Coronary artery (tissue), 2 donors: ENCODE measurements at places on chromosomes 2 and 18.

- no peak for DNase-seq
Measured at GRCh38 chr2:136025057-136025973, 39.9 kb upstream of the DARS1 start.

- DNase-seq, result no peak
Measured at GRCh38 chr2:222819722-222820333, 41.0 kb upstream of the ACSL3 start.

GRCh38 chr2:220586980-220587530 is 959.6 kb downstream of the SLC4A3 start:
- DNase-seq, result no peak

- no peak for DNase-seq
Measured at GRCh38 chr2:120226316-120226715, 3.1 kb upstream of the TMEM185B start.

- no peak for DNase-seq
Measured at GRCh38 chr2:10790228-10790973, 22.2 kb downstream of the PDIA6 start.

DNA sequence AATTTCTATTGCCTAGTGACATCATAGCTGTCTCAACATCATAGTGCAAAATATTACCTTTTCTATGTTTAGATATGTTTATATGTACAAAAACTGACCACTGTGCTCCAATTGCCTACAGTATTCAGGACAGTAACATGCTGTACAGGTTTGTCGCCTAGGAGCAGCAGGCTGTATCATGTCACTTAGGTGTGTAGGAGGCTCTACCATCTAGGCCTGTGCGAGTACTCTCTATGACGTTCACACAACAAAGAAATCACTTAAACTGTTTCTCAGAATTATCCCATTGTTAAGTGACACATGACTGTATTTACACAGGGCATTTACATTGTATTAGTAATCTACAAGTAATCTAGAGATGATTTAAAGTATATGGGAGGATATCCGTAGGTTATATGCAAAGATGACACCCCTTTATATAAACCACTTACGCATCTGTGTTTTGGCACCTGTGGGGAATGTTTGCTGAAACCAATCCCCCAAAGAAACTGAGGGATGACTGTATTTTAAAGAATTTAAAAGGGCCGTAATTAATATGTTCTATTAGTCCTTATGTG is 24.7 kb downstream of the IL1R2 start:
- no peak for DNase-seq

DNA sequence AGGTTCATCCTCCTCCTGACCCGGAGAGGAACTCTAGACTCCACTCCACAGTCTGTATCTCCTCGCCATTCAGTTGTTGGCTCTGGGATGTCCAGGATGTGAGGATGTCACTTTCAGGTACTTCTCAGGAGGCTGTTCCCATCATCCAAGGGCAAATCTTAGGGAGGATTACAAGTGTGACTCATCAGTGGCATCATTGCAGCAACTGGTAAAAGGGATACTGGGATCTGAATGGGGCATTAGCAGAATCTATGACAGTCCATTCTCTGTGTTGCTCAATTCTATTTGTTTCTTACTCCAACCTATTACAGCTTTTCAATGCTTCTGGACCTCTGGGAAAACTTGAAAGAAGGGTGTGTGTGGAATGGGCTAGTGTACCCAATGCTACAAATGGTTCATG is 81.5 kb upstream of the FN1 start:
- no peak for DNase-seq

DNA sequence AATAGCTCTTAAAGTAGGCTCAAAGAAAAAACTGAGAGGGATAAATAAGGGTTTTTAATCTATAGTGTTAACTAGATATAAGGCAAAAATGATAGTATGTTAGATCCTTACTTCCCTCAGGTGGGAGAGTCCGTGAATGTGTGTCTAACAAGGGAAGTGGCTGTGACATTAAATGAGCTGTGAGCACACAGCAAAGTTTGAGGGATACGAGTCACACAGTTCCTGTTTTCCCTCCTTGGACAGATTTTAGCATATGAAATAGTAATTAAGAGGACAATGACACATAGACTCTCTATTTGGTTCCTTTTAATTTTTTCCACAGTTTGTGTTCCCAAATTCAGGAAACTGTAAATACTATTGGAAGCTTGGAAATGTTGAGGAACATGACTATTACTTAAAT is 148.4 kb upstream of the CAVIN2 start:
- DNase-seq, result no peak

DNA sequence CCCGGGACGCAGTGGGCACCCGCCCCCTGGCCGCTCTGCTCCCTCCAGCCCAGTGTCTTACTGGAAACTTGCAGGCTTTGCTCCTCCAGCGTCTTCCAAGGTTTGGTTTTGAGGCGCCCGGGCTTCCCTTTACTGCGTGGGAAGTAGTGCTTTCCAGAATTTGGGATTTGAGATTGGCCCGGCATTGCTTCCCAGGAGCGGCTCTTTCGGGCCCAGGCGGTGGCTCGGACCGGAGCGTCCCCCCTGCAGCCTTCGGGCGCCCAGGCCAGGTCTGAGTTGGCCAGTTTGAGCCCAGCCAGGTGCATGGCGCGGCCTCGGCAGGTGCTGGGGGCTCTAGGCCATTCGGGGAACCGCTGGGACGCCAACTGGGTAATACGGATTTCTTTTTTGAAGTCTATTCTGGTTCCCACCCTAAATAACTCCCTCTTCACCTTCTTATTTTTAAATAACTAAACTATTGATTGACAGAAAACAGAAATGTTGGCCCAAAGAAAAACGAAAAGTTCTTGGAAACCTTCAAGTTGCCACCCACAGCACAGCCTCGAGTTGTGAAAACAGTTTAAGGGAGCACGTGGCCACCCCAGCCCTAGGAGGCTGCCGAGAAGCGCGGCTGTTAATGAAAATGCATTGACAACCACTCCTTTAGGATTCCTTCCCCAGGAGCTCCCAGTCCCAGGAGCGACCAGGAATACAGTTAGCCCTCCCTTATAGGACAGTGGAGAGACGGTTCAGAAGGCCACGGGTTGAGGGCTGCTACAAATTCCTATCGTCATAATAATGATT is 766 bp downstream of the SNTG2 start:
- DNase-seq, result no peak

- DNase-seq, result no peak
Measured at GRCh38 chr2:73762571-73762970, 17.3 kb downstream of the DUSP11 start.

- DNase-seq, result no peak
Measured at GRCh38 chr2:1835581-1836201, 91.4 kb upstream of the PXDN start.

- no peak for DNase-seq
Measured at GRCh38 chr2:220940646-220941045, 631.5 kb downstream of the EPHA4 start.

- DNase-seq, result no peak
Measured at GRCh38 chr18:38801640-38802039, 1236.0 kb upstream of the CELF4 start.

GRCh38 chr18:35050028-35050546 is 8.9 kb downstream of the MAPRE2 start:
- no peak for DNase-seq

GRCh38 chr2:62150597-62151305 is 45.2 kb upstream of the B3GNT2 start:
- DNase-seq, result no peak

GRCh38 chr18:35038881-35039491 is 2.2 kb upstream of the MAPRE2 start:
- no peak for DNase-seq

- no peak for DNase-seq
Measured at GRCh38 chr2:75518638-75519465, 41.9 kb downstream of the EVA1A start.

GRCh38 chr2:235508371-235509160 is 14.7 kb downstream of the AGAP1 start:
- no peak for DNase-seq

DNA sequence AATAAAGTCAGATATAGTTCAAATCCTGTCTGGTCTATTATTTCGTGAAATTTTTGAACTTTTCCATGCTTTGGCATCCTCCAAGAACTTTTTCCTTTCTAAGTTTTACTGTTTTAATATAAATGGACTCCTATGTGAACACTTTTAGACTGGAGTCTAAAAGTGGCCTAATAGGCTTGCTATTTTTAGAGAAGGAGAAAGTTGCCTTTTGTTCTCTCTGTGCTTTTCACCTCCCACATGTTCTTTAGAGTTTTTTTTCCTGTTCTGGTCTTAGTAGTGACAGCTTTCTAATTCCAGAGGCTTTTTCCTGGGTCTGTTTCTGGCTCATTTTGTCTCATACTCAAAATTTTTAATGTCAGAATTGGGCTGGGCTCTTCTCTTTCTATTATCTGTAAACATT is 72.2 kb downstream of the ADAM23 start:
- no peak for DNase-seq

GRCh38 chr2:161382747-161383146 is 33.4 kb upstream of the TBR1 start:
- DNase-seq, result no peak

DNA sequence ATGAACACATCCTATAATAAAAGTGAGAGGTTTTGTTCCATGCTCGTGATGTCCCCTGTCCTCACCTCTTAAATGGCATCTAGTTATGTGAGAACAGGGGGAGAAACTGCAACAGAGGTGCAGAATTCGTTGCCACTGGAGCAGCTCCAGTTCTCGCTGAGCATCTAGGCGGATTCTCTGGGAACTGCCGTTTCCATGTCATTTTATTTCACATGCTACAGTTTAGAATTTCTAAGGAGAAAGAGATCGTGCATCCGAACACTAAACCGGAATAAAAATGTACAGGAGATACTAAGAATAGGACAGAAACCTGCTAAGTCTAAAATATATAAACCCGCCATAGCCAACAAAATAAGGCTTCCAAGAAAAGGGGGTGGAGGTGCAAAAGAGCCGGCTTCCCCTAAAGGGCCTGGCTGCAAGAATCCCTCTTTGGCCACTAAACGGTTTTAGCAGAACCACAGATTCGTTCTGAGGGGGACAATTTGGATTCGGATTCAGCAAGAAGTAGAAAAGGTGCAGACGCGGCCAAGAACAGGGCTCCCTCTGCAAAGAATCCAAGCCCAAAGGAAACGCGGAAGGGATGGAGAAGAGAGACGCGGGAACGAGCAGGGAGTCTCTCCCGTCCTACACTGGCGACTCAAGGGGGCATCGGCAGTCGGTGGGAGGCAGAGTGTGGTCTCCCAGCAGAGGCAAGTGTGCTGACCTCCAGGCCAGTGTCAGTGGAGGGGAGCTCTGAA is 1.3 kb downstream of the TMEM163 start:
- no peak for DNase-seq

- no peak for DNase-seq
Measured at GRCh38 chr18:45456090-45457021, 158.9 kb upstream of the SLC14A2 start.

GRCh38 chr2:218217360-218218267 is 625 bp downstream of the ARPC2 start:
- peak; percentile 80 for DNase-seq

GRCh38 chr2:236892721-236893120 is 193.0 kb upstream of the COPS8 start:
- DNase-seq, result no peak

DNA sequence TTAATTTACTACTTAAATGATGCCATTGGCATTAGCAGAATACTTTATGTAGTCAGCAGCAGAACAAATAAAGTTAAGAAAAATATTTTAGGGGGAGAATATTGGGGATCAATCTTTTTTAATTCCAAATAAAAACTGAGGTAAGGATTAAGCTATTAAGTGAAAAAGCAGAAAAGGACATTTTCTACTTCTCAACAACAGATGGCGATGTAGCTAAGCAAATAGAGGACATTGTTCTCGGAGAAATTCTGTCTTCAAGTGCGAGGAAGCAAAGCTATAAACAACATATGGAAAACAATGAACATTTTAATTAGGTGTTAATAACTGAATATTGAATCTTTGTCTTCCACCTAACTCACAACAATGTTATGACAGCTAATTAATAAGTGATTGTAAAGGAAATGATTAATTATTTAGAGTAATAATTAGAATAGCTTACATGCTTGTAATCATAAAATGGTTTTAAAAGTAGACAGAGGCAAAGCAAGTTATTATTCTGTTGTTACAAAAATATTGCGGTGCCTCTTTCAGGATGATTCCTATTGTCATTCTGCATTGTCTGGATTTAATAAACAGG is 32.9 kb upstream of the CCDC93 start:
- no peak for DNase-seq

DNA sequence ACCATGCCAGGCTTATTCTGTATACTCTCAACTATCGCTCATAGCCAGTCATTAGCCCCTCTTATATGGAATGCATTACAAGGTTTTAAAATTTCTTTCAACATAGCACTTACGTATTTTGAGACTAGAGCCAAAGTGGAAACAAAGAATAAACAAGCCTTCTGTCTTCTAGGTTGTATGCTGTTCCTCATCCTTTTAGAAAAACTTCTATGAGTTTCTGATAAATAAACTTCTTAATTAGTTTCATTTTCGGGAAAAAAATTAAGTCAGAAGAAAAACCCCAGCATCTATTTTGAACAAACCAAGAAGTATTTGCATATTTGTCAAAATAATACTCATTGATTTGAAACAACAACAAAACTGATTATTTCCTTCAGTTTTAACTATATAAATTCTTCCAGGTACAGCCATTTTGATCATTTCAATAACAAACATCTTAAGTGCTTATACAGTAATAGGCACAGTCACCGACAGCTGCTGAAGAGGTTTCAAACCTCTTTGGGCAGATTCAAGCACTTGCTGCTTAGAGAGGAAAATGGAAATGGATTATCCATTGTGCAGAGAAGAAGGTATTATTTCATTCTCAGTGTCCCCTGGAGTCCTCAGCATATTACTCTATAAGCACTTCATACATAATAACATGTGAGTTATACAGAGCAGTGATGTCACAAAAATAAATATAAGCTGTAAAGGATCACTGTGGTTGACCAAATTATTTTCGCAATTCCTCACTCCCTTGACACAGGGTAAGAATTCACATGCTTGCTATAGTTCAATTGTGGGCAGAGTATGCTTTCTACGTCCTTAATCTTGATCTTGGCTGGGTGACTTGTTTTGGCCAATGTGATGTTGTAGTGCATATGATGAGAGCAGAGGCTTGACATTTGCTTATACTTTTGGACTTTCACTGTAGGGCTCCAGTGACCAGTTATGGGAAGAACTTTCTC is 833.8 kb downstream of the TRIB2 start:
- DNase-seq, result no peak
